ENCODE measurements at places on chromosomes 4 and X.

- DNase-seq = no peak
Observed at GRCh38 chrX:71910643-71910985, at the start of gene NHSL2. NHSL2 (plus strand) TSS chrX:71910845.

GRCh38 chrX:9614016-9614415 lies 149.2 kb downstream of the TBL1X start:
- peak; percentile 58 for DNase-seq

DNA sequence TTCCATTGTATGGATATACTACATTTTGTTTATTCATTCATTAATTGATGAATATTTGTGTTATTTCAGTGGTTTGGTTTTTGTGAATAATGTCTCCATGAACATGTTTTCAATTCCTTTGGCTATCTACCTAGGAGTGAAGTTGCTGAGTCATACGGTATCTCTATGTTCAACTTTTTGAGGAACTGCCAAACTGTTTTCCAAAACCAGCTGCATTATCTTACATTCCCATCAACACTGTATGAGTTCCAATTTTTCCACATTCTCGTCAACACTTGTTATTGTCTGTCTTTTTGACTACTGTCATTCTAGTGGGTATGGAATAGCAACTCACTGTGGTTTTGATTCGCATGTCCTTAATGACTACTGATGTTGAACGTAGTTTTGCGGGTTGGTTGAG lies 388.6 kb upstream of the MAGEB2 start:
- no peak for DNase-seq

DNA sequence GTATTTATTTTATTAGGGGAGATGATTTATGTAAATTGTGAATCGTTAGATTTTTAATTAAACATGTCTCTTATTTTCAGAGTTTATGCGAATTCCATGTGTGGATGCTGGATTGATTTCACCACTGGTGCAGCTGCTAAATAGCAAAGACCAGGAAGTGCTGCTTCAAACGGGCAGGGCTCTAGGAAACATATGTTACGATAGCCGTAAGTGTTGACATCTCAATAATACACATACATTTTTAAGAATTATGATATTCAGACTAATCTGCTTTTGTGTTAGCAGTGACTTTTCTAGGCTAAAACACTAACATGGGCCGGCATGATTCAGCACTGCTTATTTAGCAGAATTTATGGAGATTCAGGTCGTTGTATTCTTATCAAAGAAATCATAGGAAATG lies 91.2 kb downstream of the RAP1GDS1 start:
- no peak for DNase-seq

DNA sequence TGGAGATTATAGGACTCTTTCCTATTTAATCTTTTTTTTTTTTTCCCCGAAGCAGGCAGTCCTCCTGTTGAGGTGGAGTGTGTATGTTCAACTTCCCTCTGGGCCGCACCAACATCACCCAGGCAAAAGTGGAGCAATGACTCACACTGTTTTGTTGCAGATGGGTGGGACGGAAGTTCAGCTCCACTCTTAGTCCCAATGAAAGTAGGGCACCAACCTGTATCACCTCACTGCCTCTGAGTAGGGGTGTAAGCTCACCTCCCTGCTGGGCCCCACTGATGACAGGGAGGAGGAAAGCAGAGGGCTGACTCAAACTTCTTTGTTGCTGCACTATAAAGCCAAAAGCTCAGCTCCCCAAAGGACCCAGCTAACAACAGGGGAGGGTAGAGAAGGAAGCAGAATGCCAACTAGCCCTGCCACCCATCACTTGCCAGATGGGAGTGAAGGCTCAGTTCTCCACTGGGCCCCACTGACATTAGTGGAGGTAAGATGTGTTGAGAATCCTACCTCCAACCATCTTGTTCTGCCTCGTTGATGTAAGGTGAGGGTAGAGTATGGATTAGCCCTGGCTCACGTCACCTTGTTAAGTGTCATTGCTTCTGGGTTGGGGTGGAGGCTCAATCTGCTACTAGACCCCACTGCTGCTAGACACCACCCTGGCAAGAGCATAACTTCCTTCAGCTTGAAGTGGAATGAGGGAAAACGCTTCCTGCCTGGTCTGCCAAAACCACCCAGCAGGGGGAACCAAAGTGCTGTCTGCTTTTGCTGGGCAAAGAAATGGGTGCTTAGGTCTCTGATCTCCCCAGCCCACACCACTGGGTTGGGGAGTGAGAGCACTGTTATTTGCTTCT lies 14.1 kb downstream of the RPS6KA3 start:
- peak; percentile 56 for DNase-seq

DNA sequence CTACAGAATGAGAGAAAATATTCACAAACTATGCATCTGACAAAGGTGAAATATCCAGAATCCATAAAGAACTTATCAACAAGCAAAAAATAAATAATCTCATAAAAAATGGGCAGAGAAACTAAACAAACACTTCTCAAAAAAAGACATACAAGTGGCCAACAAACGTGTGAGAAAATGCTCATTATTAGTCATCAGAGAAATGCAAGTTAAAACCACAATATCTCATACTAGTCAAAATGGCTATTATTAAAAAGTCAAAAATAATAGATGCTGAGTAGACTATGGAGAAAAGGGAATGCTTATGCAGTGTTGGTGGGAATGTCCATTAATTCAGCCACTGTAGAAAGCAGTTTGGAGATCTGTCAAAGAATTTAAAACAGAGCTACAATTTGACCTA lies 533.3 kb downstream of the TMA16 start:
- no peak for DNase-seq

DNA sequence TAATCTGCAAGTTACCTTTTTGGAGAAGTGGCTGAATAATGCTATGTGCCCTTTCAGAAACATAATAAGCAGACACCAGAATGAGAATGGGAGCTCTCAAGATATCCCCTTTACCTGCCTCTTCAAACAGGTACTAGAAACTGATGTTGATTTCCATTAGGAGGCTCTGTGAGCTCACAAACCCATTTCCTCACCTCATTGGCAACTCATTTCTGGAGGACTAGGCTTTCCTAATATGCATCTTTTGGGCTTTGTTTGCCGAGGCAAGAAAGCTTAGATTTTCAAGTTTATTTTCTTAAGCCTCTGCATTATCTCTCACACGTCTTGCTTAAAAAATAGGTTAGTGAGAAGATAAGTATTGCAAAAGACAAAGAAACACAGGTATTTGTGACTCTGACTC lies 313.1 kb upstream of the IRS4 start:
- DNase-seq = no peak

GRCh38 chr4:55851885-55852284 lies 1.6 kb upstream of the EXOC1 start:
- DNase-seq = no peak

- peak; percentile 57 for DNase-seq
Observed at GRCh38 chrX:129522184-129523078, 859 bp downstream of the SMARCA1 start.

DNA sequence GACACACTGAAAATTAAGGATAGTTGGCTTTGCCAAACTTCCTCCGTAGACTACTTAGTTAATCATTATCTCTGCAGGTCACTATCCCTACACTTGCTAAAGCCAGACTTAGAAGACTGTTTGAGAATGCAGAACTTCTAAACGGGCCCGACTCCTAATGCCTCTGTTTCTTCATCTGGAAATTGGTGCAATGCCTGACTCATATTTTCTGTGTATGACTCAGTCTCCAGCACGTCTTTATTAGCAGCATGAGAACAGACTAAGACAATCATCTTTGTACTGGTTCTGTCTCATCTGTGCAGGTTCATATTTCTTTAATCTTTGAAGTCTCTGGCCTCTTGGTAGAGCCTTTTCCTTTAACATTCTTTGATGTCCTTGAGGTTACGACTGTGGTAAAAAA lies 411.9 kb upstream of the ACTRT1 start:
- DNase-seq = no peak

GRCh38 chr4:128488055-128488705 lies 200.6 kb upstream of the PGRMC2 start:
- DNase-seq = no peak

- DNase-seq = no peak
Observed at GRCh38 chrX:122363112-122363795, 820.8 kb upstream of the GRIA3 start.

- DNase-seq = no peak
Observed at GRCh38 chr4:133960975-133961374, 240.6 kb downstream of the PABPC4L start.

DNA sequence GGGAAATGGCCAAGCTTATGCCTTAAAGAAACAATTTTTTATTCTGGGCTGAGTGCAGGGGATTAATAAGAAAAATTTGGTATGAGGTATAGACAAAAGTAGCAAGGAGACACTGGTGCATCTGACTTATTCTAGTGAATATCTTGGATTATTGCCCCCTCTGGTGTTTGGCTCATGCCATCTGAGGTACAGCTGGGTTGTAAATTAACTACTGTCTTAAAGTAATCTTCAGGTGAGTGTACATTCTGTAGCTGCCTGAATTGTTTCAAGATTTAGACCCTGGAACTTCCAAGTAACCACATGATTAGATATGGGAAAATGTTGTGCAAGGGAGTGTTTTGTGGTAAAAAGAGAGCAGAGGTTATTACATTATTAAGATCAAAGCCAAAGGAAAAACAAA lies 988.7 kb downstream of the FAM133A start:
- DNase-seq = no peak

- no peak for DNase-seq
Observed at GRCh38 chr4:113524505-113525186, 236.9 kb downstream of the CAMK2D start.

- peak; percentile 10 for DNase-seq
Observed at GRCh38 chrX:136880003-136880451, 498 bp downstream of the RBMX start.

- no peak for DNase-seq
Observed at GRCh38 chr4:10577508-10578426, 106.8 kb downstream of the CLNK start.

- DNase-seq = peak; percentile 36
Observed at GRCh38 chr4:76090241-76090691, 15.8 kb downstream of the ART3 start.

DNA sequence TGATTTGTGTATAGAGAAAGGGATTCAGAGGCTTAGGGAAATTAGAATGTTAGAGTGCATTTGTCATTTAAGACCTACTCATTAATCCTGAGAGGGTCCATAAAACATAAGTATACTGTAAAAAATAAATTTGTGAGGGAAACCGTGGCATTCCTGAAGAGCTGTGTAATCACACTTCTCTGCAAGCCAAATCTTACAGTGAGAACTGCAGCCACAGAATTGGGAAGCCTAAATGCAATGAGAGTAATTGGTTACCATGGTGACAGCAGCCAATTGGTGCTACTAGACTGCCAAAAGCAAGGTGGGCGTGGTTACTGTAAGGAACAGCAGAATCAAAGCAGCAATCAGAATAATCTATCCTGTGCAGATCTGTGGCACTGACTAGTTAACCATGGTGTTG lies 345.2 kb upstream of the GRID2 start:
- no peak for DNase-seq

DNA sequence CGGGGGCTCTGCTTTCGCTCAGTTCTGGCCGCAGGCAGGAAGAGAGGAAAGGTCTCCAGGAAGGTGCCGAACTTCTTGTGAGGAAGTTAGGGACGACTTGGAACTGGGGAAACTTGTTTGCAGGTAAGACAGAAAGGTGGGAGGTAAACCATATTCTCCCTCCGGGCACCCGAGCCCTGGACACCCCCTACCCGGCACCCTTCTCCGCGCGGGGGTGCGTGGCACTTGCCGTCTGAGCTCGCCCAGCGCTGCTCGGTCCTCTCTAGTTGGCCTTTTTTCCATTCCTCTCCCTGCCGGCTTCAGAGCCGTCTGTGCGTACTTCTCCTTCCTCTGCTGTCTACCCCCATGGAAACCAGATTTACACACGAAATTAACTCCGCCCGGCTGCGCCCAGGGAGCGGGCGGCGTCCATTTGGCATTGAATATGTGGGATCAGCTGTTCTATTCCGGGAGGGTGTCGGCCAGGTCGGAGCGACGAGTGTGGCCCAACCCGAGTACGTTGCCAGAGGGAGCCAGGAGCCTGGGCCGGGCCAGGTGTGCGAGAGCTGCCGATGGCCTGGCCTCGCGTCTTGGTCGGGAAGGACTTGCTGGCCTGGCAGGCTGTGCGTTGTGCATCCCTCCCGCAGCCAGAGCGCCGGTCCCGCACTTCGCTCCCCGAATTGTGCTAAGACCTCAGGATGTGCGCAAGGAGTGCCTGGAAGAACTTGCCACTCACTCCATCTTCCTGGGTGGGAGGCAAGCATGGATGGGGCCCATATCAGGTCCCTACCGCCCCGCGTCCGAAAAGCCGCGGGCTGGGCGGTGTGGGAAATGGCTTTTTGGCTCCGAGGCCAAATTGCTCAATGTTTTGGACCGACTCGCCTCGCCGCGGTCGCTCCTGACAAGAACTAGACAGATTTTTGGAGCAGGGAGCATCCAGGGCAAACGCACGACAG lies 1.7 kb downstream of the PDGFRA start:
- no peak for DNase-seq

DNA sequence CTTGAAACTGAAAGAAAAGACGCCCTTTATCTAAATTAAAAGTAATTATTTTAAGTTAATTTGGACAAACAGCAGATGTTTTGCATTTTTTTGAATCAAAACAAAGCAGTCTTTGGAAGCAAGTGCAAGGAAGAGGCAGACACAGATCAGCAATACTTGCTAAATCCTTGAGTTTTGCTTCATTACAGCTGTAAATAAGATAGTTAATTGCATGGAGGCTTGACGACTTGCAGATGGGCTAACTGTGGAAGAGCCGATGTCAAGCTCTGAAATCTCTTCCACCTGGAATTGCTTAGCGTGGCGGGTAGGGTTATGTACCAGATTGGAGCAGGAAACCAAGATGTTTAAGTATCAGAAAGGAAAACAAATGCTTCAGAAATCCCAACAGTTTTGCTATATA lies 148.8 kb downstream of the POLA1 start:
- no peak for DNase-seq

DNA sequence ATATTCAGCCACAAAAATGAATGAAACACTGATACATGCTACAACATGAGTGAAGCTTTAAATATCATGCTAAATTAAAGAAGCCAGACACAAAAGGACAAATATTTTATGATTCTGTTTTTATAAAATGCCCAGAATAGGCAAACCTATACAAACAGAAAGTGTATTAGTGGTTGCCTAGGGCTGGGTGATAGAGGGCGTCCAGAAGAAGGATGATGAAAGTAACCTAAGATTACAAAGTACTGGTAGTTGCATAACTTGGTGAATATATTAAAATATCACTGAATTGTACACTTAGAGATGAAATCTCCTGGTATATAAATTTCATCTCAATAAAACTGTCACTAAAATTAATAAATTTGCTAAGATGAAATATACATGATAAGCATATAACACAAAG lies 67.5 kb downstream of the FBXW7 start:
- DNase-seq = no peak

DNA sequence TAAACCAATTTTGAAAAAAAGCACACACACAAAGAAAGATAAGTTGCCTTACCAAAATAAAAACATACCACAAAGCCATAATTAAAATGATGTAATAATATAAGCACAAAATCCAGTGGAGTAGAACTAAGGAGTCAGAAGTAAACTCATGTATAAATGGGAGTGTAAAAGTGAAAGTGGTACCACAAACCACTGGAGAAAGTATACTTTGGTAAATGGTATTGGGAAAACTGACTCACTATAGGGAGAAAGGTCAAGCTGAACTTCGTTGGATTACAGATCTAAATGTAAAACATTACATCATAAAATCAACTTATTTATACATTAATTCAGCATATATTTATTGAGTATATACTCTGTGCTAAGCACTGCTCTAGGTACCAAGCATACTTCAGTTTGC lies 46.3 kb upstream of the HHIP start:
- DNase-seq = no peak

GRCh38 chrX:39724544-39724943 lies 373.2 kb downstream of the BCOR start:
- no peak for DNase-seq
